ENCODE measurements at places on chromosomes 11 and 22.
A peak's percentile ranks its signal among the peaks of the same experiment; 100 is the strongest.

GRCh38 chr11:68423481-68423880 is 37.1 kb upstream of the PPP6R3 start:
- DNase-seq: no peak

DNA sequence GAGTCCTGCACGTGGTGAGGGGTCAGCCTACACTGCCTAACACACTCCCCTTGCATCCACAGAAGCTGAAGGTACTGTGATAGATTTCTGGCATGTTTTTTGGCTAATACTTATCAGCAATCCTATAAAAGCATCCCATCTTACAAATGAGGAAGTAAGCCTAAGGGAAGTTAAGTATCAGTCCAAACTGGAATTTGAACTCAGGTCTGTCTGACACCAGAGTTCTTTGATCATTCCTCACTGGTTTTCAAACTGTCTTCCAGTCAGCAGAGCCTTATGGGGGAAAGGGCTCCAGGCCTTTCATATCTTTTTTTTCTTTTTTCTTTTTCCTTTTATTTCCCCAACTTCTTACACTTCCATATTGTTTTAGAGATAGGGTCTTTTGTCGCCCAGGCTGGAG is 105.6 kb downstream of the RBFOX2 start:
- no peak for DNase-seq

- DNase-seq: no peak
Measured at GRCh38 chr22:24938741-24939341, 7.7 kb downstream of the LHFPL7 start.

- no peak for DNase-seq
Measured at GRCh38 chr22:43955883-43956782, 891 bp downstream of the SAMM50 start.

GRCh38 chr11:111550258-111550657 is 9.7 kb downstream of the LAYN start:
- no peak for DNase-seq

DNA sequence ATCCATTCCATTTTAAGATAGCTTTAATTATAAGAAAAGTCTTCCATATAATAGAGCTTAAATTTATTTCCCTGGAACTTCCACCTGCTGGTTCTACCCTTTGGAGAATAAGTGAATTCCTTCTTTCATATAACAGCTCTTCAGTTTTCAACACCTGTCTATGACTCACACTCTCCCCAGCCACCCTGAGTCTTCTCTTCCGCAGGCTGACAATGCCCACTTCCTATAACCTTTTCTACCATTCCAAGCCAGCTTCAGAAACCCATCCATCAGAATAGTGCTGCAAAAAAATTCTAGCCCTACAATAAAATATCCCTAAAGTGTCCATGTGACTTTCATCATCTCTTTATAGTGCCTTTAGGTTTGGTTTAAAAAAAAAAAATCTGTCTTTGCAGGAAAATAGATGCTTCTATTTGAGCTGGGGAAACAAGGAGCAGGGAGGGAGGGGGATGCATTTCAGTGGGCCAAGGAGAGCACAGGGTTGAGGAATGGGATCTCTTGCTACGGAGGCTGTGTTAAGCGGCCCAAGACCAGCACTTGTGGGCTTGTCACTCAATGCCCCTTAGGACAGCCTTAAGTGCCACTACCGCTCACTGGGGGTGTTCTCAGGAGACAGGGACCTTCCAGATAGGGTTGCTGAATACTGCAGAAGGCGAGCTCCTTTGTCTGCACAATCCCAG is 178.6 kb downstream of the DSCAML1 start:
- no peak for DNase-seq

DNA sequence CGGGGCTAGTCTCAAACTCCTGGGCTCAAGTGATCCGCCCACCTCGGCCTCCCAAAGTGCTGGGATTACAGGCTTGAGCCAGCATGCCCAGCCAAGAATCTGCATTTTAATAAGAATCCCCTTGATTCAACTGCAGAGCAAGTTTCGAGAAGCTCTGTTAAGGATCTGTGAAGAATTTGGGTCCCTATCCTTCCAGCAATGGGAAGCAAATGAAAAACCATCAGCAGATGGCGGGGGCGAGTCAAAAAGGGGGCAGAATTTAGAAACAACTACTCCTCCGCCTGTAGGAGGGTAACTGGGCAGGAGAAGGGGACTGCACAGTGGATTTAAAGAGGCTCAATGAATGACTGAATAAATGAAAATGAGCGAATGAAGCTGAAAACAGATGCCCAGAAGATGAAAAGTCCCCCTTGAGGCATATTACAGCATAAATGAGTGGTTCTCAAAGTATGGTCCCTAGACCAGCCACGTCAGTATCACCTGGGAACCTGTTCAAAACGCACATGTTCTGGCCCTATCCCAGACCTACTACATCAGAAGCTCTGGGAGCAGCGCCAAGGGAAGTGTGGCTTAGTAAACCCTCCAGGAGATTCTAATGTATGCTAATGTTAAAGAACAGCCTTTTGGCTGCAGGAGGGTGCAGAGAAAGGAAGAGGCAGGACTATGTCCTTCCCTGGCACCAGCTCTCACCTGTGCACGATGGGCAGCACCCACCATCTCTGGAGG is 15.0 kb downstream of the VWCE start:
- no peak for DNase-seq

DNA sequence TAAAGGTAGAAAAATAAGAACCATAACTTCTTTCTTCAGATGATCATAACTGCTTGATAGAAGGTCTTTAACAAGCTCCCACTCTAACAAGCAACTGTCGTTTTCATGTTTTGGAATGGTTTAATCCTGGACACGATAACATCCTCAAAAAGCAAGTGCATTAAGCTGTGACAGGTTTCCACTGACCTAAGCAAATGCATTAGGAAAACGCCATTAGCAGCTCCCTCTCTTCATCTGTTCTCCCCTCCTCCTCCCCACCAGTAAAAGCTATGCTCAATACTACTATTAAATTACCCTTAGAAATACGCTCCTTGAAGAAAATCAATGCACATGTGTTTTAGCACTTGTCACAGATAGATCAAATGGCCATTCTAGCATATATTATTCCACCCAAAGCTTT is 729.4 kb downstream of the OPCML start:
- no peak for DNase-seq

- DNase-seq: no peak
Measured at GRCh38 chr11:92449222-92449621, 224.6 kb downstream of the FAT3 start.

- DNase-seq: no peak
Measured at GRCh38 chr11:27740362-27741013, 40.2 kb upstream of the BDNF start.

GRCh38 chr22:24992946-24993345 is 40.4 kb downstream of the KIAA1671 start:
- DNase-seq: no peak

GRCh38 chr11:134330611-134331353 is 1.0 kb upstream of the GLB1L2 start:
- DNase-seq: no peak

- no peak for DNase-seq
Measured at GRCh38 chr22:17665854-17666253, 27.3 kb downstream of the BCL2L13 start.

GRCh38 chr11:134386945-134387344 is 25.1 kb downstream of the B3GAT1 start:
- DNase-seq: no peak

DNA sequence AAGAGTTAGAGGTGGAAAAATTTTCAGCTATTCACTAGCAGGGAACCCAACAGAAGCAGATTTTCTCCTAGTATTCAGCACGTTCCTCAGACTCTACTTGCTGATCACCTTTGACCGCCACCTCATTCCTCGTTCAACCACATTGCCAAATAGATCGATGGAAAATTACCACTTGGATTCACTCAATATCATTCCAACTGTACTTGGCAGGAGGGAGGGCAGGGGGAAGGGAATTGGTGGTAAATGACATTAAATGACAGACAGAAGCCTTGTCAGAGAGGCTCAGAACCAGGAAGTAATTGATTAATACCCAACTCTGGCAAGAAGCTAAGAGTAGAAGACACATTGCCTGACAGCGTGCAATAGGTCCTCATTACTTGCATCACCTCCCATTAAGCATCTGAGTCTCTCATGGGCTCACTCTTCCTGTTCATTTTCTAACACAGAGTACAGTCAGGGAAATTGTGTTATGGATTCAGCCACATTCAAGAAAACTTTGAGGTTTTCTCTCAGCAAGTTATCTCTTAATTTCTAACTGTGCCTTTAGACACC is 240.5 kb upstream of the FAT3 start:
- no peak for DNase-seq

- DNase-seq: no peak
Measured at GRCh38 chr22:25774575-25775026, 32.6 kb downstream of the MYO18B start.

- DNase-seq: no peak
Measured at GRCh38 chr11:14350215-14350614, 8.8 kb downstream of the RRAS2 start.

GRCh38 chr11:34928268-34928959 is 12.0 kb downstream of the PDHX start:
- DNase-seq: no peak

DNA sequence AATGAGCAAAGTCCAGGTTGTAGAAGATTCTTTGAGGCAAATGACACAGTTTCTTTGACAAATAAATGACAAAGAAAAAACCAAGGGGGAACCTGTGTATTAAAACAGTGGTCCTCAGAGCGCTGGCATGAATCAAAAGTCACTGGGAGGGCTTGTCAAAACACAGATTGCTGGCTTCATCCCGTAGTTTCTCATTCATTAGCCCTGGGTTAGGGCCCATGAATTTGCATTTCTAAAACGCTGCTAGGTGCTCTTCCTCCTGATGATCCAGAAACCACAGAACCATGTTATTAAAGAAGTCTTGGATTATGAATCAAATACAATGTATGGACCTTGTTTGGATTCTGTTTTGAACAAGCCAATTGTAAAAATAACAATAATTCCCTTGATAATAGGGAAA is 92.7 kb downstream of the YAP1 start:
- no peak for DNase-seq

GRCh38 chr11:76824083-76824939 is 36.4 kb upstream of the ACER3 start:
- no peak for DNase-seq

DNA sequence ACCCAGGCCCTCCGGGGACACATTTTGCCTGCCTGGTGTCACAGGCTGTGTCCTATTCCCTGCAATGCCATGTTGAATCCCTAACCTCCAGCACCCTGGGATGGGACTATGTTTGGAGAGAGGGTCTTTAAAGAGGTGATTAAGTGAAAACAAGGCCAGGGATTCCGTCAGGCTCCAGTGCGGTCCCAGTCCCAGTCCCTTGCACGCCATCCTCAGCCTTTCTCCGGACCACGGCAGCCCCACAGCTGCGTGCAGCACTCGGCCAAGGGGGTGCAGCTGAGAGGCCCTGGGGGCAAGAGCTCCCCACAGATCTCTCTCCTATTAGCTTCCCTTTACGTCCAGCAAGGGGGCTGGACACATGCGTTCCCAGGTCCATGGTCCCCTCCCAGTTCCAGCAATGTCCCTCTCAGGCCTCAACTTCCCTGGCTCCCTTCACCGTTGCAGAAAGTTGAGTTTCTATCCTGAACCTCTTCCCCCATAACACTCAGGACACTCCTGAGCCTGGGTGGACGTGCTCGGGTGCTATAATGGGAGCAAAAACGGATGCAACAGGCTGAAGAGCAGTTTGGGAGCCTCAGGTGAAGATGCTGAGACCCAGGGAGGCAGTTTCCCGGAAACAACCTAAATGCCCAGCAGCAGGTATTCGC is 1422.7 kb downstream of the BRD1 start:
- peak; percentile 46 for DNase-seq

GRCh38 chr11:124762105-124762623 is at the start of gene ESAM:
ESAM (minus strand) TSS chr11:124762290; CDS start chr11:124762154, 136 bp downstream.
- DNase-seq: peak; percentile 83

- DNase-seq: no peak
Measured at GRCh38 chr22:22879675-22880155, 7.9 kb upstream of the IGLL5 start.

DNA sequence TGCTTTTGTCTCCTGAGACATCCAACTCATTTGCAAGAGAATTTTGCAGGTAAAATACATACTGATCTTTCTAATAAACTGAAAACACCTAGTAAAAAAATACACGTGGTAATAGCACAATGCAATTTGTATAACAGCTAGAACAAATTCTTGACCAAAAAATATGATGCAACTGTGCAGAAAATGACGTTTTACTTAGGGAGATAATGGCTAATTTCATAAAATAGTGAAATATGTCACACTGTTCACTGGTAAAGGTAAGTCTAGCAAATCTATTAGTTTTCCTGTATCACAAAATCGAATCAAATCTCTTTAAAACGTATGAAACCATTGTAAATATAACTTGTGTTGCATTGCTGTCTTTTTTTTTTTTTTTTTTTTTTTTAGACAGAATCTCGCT is 130.0 kb downstream of the VPREB1 start:
- DNase-seq: no peak

DNA sequence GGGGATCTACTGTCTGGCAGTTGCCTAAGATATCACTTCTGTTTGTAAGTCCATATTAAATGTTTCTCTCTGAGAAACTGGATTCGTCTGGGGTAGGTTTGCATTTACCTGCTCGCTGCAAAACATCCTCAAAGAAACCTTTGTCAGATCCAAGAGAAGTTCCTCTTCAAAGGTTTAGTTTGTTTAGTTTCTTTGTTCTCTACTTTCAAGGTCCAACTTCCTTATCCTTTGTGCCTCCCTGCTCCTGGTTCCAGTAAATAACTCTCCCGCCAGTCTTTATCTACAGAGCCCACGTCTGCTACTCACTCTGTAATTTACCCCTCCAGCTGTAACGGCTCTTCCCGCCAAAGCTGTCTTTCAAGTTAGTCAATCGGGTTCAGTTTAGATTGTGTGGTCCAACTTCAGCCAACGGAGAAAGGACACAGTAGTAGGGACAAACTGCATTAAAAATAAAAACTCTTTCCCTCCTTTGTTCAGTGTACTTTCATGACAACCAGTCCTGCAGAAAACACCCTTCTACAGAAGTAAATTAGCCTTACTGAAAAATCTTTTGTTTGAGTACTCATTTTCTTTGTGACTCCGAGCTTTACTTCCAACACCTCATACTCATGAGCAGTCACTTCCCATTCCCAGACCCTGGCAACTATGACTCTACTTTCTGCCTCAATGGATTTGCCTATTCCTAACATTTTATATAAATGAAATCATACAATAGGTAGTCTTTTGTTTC is 41.0 kb downstream of the TMPRSS5 start:
- DNase-seq: no peak

- DNase-seq: no peak
Measured at GRCh38 chr11:27209562-27210005, 153.4 kb downstream of the CCDC34 start.

- DNase-seq: no peak
Measured at GRCh38 chr22:23831261-23831660, 7.5 kb downstream of the DERL3 start.

- DNase-seq: no peak
Measured at GRCh38 chr11:31818425-31818755, 7.3 kb upstream of the PAX6 start.

DNA sequence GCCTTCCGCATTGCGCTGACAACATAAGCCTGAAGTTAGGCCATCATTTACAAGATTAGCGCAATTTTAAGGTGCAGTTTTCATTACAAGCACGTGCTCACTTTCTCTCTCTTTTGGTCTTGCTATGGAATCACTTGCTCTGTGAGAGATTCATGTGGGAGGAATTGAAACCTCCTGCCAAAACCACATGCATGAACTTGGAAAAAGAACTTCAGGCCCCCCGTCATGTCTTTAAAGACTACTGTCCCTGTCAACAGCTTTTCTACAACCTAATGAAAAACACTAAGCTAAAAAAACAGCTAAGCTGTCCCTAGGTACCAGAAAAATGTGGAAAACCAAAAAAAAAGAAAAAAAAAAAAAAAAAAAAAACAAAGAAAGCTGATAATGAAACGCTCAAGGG is 1707.6 kb upstream of the RAG2 start:
- DNase-seq: no peak
